Motor neuron (in vitro differentiated cells): ENCODE measurements at places on chromosomes 12 and 14. TPM values are rescaled to one million over a fixed set of nuclear protein-coding genes. Genes with fewer than 3 reads are reported as not detected.

Gene TESPA1
- 0.05 and 0.20 TPM in 2 replicates for total RNA-seq

Gene FGD4
- 1.6 and 2.0 TPM in 2 replicates for total RNA-seq

DNA sequence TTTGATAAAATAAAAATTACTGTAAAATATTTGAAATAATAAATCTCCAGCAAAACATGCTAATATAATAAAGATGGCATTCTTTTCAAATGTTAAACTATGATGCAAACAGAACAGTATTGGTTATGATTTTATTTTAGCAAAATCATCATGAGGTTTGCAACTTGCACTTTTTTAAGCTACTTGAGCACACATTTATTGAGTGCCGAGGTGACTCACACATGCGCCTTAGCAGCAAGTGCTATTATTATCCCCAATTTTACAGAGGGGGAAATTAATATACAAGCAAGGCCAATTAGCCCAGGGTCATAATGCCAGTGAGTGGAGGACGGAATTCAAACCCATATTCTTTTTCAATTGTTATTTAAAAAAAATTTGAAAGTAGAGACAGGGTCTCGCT is 7.3 kb downstream of the DYRK4 start:
- ATAC-seq, result no peak

DNA sequence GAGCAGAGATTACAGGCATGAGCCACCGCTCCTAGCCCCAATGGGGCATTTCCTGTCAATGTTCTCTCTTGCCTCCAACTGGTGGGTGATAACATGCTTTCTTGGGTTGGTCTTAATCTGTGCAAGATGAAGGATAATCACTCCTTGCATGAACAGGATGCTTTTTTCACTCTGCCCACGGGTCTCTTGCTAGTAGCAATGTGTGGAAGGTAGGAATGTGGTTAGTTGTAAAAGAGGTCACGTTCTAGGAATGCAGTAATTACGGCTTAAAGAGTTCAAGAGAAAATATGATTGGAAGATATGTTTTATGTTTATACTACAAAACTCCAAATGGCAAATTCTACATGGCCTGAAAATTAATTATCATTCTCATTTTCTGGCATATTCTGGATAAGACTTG is 10.5 kb downstream of the RNASE10 start:
- ATAC-seq, result no peak
